ENCODE measurements at places on chromosomes 16 and 17.

- no peak for DNase-seq
Measured at GRCh38 chr17:53570731-53571130, 252.0 kb upstream of the KIF2B start.

DNA sequence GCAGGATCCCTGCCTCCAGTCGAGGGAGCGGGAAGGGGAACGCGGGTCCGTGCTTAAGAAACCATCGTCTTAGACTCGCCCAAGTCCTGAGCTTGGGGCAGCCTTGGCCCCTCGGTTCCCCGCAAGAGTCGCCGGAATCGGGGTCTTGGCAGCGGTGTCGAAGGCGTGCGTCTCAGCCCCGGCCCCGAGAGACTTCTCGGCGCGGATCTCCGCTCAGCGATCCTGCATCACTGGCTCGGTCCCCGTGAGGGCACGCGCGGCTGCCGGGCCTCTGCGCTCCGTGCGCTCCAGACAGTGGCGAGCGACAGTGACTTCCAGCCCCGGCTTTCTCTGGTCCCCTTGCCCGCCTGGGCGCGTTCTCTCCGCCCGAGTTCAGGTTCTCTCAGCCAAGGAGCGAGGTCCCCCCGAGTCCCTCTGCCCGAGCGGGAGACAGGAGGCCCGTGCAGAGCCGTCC lies 380 bp downstream of the HS3ST3A1 start:
- no peak for DNase-seq

GRCh38 chr16:2162676-2163118 lies 7.1 kb downstream of the TRAF7 start:
- no peak for DNase-seq

DNA sequence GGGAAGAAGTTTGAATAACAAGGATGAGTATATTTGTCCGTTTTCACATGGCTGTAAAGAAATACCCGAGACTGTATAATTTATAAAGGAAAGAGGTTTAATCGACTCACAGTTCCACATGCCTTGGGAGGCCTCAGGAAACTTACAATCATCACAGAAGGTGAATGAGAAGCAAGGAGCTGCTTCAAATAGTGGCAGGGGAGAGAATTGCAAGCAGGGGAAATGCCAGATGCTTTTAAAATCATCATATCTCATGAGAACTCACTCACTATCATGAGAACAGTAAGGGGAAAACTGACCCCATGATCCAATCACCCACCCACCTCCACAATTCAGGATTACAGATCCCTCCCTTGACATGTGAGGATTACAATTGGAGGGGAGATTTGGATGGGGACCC lies 212.8 kb upstream of the CDH8 start:
- no peak for DNase-seq

DNA sequence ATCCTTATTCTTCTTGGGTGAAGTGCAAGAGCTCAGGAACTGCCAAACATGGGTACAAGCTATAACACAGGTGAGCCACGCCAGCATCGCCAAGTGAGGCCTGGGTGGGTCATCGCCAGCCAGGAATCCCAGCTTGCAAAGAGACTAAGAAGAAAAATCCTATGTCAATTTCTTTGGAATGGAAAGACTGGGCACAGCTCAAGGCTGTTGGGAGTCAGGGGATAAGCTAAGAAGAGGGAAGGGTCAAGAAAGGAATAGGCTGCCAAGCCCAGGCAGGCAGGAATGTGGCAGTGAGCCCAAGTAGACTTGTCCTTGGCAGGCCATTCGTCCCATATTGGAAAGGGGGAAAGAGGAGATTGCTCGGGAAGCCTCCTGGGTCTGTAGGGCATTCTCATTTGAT lies 191.4 kb upstream of the CDH5 start:
- no peak for DNase-seq

- DNase-seq: no peak
Measured at GRCh38 chr17:44314031-44314430, 5.6 kb downstream of the RUNDC3A start.

DNA sequence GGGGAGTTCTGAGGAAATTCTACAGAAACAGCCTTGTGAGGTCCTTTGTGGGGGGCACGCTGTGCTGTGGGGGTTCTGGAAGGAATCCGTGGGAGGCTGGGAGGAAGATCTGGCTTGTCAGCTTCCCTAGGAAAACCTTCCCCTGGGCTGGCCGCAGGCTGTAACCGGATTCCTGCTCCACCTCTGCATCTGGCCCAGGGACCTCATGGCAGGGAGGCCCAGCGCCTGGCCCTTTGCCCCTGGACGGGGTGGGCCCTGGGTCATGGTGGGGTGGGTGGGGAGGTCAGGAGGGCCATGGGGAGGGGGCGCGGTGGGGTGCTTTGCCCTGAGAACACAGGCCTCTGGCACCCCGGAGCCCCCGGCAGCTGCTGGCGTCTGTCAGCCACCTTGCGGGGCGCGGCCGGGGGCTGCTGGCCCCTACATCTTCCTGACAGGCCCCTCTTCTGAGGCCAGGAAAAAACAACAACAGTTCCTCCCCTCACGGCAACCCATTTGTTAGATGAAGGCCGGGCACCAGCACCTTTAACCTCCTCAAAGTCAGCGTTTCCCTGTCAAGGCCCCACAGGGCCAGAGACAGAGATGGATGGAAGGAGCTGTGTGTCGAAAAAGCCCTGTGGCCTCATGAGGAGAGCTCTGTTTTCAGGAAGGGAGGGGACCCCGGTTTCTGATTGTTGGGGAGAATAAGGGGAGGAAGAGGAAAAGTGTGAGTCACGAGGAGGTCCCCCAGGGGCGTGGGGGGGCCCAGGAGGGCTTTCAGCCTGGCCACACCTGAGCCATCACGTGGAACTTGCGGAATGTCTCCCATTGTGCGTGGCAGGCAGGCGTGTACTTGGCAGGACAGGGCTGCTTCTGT lies 3.6 kb upstream of the MEOX1 start:
- DNase-seq: no peak

DNA sequence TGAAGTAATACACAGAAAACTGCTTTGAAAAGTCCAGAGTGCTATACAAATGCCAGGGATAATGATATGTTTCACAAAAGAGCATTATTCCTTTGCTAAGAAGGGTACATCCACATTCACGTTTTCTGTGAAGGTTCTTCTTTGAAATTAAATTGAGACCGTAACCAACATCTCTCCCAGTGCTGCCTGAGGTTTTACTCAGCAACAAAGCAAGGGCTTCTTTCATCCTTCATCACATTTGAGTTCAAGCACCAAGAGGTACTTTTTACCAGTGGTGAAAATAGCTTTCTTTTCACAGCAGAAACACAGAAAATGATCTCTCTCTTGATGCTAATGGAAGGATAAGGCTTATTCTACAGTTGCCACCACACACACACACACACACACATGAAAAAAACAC lies 113.3 kb downstream of the TOX3 start:
- DNase-seq: no peak

- peak; percentile 91 for DNase-seq
Measured at GRCh38 chr17:50919321-50920040, 53.3 kb upstream of the TOB1 start.

- no peak for DNase-seq
Measured at GRCh38 chr16:50285406-50286003, 19.2 kb downstream of the ADCY7 start.

DNA sequence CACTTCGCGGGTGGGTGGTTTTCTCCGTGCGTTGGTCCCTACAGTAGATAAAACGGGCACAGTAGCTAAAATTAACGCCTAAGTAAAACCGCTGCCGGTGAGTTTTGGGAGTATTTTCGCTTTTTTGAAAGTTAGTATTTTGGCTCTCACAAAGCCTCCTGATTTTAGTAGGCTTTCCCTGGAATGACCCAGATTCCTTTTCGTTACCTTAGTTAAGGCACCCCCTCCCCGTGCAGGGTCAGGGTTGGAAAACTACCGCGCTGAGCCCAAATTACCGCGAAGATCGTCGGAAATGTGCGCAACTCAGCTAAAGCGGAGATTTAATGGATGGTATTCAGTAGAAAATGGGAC lies 28.3 kb upstream of the ST6GALNAC1 start:
- DNase-seq: no peak

- DNase-seq: no peak
Measured at GRCh38 chr17:71633391-71633849, 487.4 kb upstream of the SOX9 start.

DNA sequence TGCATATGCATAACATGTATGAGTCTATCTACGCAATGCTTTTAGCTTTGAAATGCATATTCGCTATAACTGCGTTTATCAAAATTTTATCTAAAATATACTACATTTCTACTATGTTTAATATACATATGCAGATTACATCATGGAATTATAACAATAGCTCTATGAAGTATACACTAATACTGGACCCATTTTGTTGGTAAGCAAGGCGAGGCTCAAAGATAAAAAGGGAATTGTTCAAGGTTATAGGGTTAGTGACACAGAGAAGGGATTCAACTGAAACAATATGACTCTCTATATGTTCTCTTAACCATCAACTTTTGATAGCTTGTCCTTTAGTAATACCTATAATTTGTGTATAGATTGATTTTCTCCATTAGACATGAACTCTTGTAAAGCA lies 60.9 kb upstream of the SMIM36 start:
- DNase-seq: no peak

GRCh38 chr16:85202631-85203461 lies 90.6 kb upstream of the CIBAR2 start:
- DNase-seq: no peak

- peak; percentile 79 for DNase-seq
Measured at GRCh38 chr17:1834380-1835149, 4.8 kb downstream of the RPA1 start.

DNA sequence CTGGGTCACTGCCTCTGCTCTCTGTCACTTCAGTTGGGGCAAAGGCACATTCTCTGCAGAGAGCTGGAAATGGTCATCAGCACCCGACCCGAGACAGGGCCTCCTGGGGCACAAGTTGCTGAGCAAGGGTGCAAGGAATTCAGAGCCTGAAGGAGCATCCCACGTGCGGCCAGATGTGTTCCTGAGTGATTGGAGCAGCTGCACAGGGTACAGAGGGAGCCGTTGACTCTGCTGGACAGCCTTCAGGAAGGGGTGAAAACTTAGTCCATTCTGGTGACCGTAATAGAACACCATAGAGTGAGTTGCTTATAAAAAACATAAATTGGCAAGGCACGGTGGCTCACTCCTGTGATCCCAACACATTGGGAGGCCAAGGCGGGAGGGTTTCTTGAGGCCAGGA lies 106.8 kb downstream of the CCDC182 start:
- no peak for DNase-seq

DNA sequence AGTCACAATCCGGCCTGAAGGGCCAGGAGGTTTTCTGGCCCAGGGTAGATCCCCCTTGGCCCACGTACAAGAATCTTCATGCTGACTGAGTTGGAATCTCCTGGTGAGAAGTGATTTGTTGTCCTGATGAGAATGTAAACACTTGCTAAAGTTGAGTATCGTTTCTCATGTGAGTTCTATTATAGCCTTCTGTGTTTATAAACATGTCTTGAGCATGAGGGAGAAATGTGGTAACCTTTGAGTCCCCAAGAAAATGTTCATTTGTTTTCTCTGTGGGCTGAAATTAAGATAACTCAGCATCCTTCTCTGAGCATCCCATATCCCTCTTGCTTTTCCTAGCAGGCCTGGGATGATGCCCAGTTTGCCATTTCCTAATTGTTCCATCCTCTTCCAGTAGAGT lies 204.8 kb downstream of the FTO start:
- no peak for DNase-seq

- no peak for DNase-seq
Measured at GRCh38 chr16:84072014-84072413, 29.4 kb upstream of the SLC38A8 start.

DNA sequence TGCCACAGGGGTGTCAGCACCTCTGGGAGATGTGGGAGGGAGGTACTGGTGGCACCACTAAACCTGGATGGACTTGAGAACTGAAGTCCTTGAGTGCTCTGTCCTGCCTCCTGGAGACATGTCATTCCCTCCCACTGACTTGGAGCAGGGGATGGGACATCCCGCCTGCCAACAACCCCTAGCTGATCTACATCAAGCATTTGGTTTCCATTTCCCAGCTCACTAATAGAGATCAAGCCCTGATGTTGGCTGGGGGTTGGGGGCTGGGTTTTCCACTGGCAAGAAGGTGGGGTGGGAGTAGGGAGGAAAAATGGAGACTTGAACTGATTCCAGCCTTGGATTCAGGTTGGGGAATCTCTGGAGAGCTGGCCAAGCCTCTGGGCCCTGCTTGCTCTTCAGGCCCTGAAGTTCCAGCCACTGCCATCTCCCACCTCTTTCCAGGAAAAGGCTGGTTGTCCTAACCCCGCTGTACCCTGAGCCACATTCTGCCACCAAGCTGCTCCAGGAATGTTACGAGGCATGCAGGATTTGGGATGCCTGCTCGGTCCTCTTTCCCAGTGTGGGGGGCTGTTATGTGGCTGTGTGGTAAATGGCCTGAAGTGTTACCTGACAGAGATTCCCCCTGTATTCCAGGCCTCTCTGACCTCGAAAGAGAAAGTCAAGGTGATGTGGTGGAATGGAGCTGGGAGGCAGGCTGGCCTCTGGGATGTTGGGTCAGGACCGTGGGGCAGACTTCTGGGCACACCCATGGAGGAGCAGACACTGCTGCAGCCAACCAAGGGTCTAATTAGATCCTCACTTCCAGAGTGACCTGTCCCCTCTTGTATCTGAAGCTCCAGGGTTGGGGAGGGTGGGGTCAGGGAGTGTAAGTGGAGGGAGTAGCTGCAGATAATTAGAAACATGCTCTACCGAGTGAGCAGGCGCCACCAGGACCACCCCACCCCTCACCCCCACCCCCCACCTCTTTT lies 16.7 kb downstream of the IGFBP4 start:
- no peak for DNase-seq

GRCh38 chr16:80994451-80994850 lies 12.2 kb downstream of the CMC2 start:
- no peak for DNase-seq

- no peak for DNase-seq
Measured at GRCh38 chr17:28985950-28986713, 19.7 kb downstream of the SEZ6 start.

DNA sequence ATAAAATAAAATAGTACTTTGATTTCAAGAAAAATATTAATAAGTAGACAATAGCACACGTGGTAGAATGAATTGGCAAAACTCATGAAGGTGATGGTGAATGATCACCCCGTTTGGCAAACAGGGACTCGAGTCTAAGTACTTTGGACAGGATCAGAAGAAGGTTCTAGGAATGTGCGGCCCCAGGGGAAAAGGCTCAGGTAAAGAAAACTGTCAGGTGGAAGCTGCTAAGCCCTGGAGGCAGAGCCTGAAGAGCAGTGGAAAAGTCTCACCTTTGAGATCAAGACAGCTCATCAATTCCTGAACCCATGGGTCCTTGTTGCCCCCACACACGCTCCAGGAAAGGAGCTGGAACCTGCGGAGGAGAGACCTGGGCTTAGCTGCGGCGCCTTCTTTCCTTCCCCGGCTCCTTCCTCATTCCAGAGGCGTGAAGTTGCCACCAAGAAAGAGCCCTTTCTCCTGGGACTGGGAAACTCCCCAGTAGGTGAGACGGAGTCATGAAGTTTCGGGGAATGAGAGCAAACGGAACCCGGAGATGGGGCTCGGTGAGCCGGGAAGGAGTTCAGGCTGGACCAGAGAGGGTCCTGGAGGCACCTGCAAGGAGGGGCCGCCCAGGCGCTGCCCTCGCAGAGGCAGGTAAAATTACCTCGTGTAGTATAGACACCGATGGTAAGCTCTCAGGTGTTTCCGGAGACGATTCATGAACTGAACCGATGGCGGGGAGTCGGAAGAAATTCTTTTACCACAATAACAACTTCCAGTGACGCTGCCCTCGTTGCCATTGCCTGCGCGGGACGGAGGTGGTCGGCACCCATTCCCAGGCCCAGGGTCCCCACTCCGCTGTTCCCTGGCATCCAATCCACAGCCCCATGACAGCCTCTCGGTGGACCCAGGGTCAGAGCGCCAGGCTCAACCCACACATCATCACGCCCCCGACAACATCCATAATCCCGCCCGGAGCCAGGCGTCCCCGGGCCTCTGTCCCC lies 1.2 kb upstream of the ZMYND15 start:
- DNase-seq: no peak

- DNase-seq: no peak
Measured at GRCh38 chr16:88634994-88635670, 3.2 kb upstream of the IL17C start.

GRCh38 chr16:74297145-74297665 lies 591 bp downstream of the PSMD7 start:
- DNase-seq: peak; percentile 53

Measured in activated CD4-positive, alpha-beta T cell treated with anti-CD3 and anti-CD28 coated beads, Interleukin-10, Interleukin-2, amounts not matched to agents 100 ng/mL and 50 ng/mL, durations not matched to agents 16 hours and 8 hours (primary cell).